ENCODE measurements at places on chromosomes 6 and 20.

- DNase-seq = peak; percentile 28
These were observed 287.6 kb downstream of the PHF3 start for GRCh38 chr6:63923139-63923739.

- DNase-seq = no peak
These were observed 132.9 kb downstream of the FOXO3 start for GRCh38 chr6:108693430-108694154.

DNA sequence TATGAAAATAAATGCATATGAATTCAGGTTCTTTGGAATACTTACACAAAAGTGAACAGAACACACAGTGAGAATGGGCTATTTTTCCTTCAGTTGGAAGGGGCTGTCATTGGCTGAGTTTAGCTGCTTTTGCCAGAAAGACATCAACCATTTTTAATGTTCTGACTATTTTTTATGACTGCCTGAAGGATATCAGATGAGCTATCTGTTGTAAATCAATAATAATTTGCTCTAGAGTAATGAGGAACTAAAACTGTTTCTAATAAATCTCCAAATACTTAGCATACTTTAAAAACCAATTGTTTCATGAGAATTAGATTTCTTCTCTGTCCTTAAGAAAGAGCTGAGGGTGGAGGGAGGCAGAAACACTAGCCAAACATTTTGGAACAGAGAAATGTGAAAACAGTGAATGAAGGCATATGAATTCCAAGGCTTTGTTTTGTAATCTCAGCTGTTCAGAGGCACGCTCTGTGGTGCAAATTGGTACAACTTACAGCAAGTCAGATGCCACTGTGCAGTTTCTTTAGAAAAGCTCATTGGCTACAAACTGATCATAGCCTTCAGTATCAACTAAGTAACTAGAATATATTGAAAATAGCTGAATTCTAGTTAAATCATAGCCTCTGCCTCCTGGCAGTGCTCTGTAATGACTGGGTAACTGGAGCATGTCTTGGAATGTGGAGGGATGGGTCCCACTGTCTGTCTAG lies 228.9 kb upstream of the JAG1 start:
- DNase-seq = no peak

GRCh38 chr20:54669040-54669363 lies 193.6 kb downstream of the DOK5 start:
- DNase-seq = no peak

DNA sequence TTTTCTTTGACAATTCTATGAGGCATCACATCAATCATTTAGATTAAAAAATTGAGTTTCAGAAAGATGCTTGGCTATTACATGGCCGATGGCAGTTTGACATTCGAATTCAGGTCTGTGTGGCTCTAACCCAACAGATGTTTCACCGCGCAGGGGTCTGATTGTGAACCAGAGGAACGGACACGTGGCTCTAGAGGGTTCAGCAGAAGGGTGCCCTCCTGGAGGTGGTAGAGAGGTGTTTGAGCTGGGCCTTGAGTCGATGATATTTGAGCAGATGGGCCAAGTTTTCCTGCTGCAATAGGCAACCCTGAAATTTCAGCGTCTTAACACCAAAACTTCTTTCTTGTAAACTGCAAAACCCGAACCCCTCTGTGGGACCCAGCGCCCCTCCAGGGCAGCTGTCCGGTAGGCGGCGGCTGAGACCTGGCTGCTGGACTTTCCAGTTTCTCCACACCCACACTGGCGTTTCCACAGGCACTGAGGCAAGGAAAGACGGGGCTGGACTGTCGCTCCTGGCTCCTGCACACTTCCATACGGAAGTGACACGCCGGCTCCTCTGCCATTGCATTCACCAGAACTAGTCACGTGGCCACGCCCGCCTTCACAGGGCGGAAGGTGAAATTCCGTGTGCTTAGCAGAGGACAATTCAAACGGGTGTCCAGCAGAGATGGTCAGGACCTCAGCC lies 11.3 kb upstream of the AFDN start:
- DNase-seq = no peak

DNA sequence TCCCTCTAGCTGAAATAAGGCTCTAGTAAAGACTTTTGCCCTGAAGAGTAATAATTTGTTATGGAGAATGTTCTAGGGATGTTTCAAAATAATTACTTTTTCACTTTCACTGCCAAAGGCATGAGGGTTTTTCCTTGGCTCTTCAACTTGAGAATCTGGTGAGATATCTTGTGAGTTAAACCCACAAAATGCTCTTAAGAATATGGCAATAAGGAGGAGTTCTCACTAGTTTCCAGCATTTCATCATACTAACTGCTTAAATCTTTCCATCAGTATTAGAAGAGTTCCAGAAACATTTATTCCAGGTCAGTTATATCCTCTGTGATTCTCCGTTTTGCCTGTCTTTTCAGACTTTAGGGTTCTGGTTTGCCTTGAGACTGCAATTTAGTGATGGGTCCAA lies 785.6 kb upstream of the GJE1 start:
- no peak for DNase-seq

DNA sequence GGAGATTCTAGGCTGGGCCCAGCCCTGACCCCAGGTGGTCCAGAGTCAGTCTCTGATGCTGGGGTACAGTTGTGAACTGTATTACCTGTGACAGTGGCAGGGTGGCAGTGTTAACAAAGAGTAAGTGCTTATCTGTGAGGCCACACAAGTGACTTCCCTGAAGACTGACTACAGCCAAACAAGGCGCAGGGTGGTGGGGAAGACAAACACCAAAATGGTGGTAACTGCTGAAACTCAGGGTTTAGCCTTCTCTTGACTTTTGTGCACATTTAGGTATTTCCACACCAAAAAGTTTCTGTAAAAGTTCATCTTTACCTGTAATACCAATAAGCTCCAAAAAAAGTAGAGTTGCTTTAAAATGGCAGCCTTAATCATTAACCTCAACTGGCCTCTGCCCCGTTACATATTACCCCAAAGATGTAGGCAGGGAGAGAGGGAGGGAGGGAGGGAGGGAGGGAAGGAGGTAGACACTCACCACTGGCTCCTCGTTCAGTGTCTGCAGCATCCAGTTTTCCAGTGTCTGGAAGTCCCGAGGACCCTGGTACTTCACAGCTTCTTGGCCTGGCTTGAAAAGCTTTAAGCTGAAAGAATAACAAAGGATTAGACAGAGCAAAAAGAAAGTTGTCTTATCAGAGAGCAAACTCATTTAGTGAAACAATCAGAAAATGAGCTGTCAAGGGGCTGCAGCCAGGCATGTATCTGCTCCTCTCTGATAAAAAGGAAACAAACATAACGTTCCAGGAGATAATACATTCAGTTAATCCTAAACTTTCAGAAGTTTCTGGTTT lies 11.3 kb downstream of the TXNDC5 start:
- no peak for DNase-seq

DNA sequence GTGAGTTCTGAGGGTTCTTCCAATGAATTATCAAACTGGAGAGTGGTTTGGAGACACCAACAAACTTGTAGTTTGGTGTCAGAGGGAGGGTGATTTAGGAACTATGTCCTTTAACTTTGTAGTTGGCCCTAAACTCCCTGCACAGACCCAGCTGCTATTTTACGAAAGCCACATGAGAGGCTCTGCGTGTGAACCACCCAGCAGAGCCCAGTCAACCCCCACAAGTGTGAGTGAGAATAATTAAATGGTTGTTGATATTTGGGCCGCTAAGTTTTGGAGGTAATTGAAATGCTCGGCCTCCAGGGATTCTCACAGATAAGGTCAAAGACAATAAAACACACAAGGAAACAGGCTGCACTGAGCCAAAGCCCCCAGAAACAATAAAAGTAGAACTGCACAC lies 6.9 kb upstream of the VAPB start:
- DNase-seq = no peak

DNA sequence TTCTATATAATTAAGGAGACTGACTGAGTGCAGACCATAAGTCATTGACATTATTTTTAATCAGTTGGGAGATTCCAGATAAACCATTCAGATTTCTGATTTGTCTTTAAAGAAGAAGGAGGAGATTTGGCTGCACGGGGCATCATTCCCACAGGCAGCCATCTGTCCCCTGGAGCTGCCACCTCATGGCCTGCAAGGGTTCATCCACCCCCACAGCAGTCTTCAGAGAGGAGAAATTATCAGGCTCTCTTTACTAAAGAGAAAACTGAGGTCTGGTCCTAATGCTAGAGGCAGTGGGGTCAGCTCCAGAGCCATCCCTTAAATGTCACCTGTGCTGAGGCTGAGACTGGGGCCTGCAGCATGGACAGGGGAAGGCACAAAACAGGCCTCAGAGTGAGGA lies 501.3 kb upstream of the SULF2 start:
- DNase-seq = no peak

GRCh38 chr6:41451515-41452163 lies 94.5 kb upstream of the FOXP4 start:
- no peak for DNase-seq

GRCh38 chr20:22763257-22763906 lies 179.0 kb upstream of the FOXA2 start:
- peak; percentile 79 for DNase-seq

DNA sequence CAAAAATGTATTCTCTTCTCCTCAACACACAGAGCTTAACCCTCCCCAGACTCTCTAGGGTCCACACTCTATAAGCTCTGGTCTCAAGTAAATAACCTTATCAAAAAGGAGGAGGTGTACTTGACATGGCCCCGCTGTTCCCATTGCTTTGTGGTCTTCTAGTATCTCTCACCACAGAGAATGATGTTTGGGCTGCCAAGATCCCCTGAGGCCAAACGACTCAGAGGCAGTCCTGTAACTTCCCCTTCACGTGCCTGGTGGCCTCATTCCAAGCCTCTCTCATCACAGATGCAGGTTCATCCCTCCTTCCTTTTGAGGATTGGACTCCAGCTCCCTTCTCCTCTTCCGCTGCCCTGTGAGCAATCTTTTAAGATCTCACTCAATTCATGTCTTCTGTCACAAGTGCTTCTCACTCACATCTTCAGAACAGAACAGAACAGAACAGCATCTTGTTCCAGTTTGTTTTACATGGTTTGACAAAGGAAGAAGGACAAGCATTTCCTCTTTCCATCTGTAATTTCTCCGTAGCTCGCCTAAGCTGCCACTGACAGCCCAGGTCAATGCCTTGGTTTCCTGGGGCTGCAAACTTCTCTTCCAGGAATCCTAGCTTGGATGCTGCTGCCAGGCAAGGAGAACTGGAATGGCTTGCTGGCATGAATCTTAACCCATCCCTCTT lies 541.5 kb downstream of the CD83 start:
- DNase-seq = no peak

GRCh38 chr20:46681032-46681854 lies 8.0 kb downstream of the TP53RK start:
- DNase-seq = peak; percentile 36
